Hepatocyte (in vitro differentiated cells): ENCODE measurements at places on chromosomes 2 and 18. TPM values are rescaled to one million over a fixed set of nuclear protein-coding genes. Genes with fewer than 3 reads are reported as not detected.

Gene AGXT
- 157 and 169 TPM in 2 replicates for polyA plus RNA-seq

Gene TUBB8B
- 0.24 and 0.47 TPM in 2 replicates for polyA plus RNA-seq

GRCh38 chr2:232615339-232615738 is 18.1 kb upstream of the EFHD1 start:
- no peaks in the 10 kb centered on the region for H3K4me1 ChIP-seq
- H3K27ac ChIP-seq, result no peak overlapping the region
- no peak overlapping the region for H3K4me3 ChIP-seq

DNA sequence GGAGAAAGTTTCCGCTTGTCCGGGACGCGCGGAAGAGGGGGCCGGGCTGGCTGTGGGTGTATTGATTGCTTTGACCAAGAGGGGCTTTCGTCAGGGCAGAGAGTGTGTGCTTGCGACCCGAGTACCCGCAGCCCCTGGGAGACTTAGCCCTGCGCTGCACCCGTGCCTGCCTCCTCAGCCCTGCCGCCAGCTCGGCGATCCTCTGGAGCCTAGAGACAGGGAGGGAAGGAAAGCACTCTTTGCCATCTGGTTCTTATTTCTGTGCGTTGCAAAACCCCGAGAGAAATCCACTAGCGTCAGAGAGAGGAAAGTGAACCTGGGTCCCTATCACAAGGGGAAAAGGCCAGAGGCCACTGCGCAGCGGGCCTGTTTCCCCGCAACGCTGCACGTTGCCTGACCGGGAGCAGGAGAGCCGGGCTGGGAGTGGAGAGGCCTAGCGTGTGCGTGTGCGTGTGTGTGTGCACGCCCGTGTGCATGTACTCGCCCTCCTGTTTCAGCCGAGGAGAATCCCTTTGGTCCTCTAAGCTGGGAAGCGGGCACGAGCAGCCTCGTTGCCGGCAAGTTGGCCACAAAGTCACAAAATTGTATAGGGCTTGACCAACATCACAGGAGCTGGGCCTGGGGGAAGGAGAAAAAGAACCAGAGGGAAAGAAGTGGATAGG is 1.7 kb downstream of the SIX3 start:
- peaks cover 9% of the 10 kb centered on the region for H3K4me1 ChIP-seq
- no peak overlapping the region for H3K4me3 ChIP-seq
- no peaks in the 10 kb centered on the region for H3K36me3 ChIP-seq

DNA sequence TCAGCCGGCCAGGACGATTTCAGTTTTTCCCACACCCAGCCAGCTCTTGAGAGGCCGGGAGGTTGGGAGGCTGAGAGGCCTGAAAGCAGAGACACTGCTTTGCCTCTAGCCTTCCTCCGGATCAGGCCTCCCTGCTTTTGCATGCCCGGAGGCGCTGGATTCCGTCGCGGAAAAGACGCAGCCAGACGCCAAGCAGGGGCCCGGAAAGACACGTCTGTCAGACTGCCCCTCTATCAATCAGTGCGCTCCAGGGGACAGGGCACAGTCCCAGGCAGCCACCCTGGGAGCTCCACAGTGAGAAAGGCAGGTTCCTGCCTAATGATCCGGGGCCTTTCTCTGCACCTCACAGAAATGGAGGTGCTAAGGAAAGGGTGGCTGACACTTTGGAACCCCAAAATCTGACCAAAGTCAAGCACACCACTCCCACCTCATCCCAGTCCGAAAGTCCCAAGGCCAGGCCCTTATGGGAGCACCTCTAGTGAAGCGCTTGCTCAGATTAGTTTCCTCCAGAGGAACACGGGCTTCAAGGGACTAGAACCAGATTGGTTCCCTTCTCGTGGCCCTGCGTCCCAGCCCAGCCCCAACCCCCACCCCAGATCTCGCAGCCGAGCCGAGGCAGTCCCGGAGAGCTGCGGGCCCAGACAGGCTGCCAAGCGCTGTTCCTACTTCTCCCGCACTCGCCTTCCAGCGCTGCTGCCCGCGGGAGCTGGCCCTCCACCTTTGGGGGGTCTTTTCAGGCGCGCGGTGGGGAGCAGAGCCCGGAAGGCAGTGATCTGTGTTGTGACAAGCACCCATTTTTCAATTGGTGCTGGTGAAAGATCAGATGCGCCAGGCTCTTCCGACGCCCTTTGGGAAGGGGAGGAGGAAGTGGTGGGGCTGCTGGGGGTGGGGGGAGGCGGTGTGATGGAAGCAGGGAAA is 5.0 kb downstream of the DLX1 start:
- no peak overlapping the region for H3K27ac ChIP-seq
- no peaks in the 10 kb centered on the region for H3K36me3 ChIP-seq
- H3K4me1 ChIP-seq, result peaks cover 19% of the 10 kb centered on the region

Gene AQP4
- polyA plus RNA-seq, result 4.9 and 21.6 TPM in 2 replicates

DNA sequence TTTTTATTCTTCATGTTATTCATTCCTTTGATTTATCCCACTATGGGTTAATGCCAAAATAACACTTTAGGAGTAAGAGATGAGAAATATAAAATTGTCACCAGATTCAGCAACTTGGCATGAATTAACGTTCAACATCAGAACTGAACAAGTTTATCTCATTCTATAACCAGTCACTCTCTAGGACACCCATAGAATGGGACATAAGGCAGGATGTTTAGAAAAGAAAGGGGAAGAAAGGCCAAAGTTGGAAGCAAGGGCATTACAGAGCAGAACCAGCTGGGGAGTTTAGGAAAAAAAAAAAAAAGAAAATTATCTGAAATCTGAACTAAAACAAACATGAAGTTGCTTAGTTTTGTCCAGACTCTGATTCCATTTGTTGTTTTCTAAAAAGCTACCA is 211.0 kb downstream of the PMAIP1 start:
- no peaks in the 10 kb centered on the region for H3K36me3 ChIP-seq
- no peak overlapping the region for H3K27ac ChIP-seq
- peaks cover 4% of the 10 kb centered on the region for H3K4me1 ChIP-seq
- DNase-seq, result no peak
- H3K27me3 ChIP-seq, result no peaks in the 10 kb centered on the region
- no peak overlapping the region for H3K4me3 ChIP-seq

DNA sequence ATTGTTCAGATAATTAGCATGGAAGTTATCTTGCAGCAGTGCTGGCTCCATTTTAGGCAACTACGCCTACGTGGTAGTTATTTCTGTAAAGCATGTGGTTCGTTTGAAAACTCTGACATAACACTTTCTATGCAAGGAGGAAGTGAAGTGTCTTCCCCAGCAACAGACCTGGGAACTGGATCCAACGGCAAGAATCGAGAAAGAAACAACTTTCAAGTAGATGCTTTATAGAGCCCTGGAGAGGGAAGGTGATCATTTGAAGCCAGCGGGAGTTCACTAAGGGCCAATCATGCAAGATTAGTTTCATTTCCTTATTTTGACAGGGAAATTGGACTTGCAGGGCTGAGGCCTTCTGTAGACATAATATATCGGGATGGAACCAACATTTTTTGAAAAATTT is 218.3 kb downstream of the ACKR3 start:
- no peak for DNase-seq
- H3K27ac ChIP-seq, result no peak overlapping the region
- H3K4me3 ChIP-seq, result no peak overlapping the region
- H3K36me3 ChIP-seq, result no peaks in the 10 kb centered on the region

DNA sequence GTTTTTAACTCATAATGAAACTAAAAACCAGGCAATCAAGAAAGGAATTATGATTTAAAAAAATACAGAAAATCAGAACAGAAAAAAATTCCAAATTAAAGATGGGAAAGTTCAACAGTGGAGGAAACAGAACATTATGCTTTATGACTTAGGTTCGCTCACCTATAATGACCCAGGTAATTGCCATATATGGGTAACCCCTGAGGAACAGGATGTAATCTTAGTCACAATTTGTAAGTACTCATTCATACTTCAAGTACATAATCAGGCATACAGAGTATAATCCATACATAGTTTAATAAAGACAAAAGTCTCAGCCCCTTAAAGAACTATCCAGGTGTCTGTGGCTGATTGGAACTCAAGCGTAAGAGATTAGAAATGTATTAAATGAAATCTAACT is 159.6 kb downstream of the AFF3 start:
- H3K27me3 ChIP-seq, result no peaks in the 10 kb centered on the region
- DNase-seq, result no peak

DNA sequence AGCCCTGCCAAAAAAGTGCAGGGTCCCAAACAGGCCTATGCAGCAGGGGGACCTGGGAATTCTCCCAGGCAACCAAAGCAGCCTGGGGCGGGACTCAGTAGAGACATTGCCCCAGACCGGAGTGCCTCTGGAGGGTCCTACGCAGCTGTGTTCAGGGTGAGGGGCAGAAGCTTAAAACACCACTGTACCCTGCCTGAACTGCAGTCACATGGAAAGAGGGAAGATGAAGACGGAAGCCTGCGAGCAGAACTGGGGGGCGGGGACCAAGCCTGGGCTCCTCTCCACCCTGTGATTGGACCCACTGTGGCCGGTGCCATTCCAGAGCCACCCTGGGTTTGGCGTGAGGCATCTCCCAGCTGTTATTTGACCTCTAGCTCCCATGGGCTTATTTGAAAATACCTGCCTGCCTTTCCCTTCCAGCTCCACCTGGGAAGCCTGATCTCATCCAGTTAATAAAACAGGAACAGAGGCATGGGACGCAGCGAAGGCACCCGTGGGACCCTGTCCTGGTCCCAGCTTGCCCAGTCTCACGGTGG is 183.1 kb downstream of the SMAD2 start:
- no peaks in the 10 kb centered on the region for H3K36me3 ChIP-seq
- H3K27me3 ChIP-seq, result peaks cover 5% of the 10 kb centered on the region
- no peak overlapping the region for H3K4me3 ChIP-seq
- no peak for DNase-seq

Gene LRP1B
- polyA plus RNA-seq, result 0.11 and 0.65 TPM in 2 replicates

DNA sequence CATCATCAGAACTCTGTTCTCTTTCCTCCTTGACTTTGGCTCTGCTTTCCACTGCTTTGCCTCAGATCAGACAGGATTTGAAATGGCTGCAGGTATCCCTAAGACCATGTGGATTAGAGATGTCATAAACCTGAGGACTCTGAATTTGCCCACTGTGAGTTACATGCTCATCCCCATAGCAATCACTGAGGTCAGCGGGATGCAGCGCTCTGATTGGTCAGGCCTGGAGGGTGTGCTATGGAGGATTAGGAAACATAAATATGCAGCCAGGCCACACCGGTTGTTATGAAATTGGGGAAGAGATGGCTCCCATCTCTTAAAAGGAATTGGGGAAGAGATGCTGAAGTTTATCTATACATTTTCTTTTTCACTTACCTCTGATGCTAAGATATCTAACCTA is 73.7 kb upstream of the DNAJC10 start:
- no peaks in the 10 kb centered on the region for H3K36me3 ChIP-seq
- DNase-seq, result peak; percentile 59
- H3K27ac ChIP-seq, result no peak overlapping the region
- H3K4me3 ChIP-seq, result no peak overlapping the region
- H3K4me1 ChIP-seq, result no peaks in the 10 kb centered on the region

DNA sequence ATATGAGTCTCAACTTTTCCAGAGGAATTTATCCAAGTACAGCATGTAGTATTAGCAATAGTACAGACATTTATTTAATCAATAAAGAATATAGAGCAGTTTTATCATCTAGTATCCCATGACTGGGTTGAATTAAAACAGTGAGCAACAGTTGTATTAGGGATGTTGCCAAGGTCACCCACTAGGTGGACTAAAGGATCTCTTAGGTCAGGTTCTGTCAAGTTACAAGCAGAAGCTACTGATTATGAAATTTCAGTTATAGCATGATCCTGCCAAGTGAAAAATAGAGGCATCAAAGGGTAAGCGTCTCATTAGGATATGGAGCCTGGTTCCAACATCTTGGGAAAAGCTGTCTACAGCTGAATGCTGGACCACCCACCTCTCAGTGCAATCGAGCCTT is 52.1 kb upstream of the LAPTM4A start:
- H3K36me3 ChIP-seq, result no peaks in the 10 kb centered on the region
- DNase-seq, result no peak
- H3K4me1 ChIP-seq, result no peaks in the 10 kb centered on the region
- H3K27ac ChIP-seq, result no peak overlapping the region
- no peaks in the 10 kb centered on the region for H3K27me3 ChIP-seq

Gene ALLC
- polyA plus RNA-seq, result not detected in 2 replicates

- no peak for DNase-seq
- no peaks in the 10 kb centered on the region for H3K4me1 ChIP-seq
- H3K4me3 ChIP-seq, result no peak overlapping the region
- no peaks in the 10 kb centered on the region for H3K36me3 ChIP-seq
These were observed 57.7 kb downstream of the HAUS1 start for GRCh38 chr18:46161703-46162396.

DNA sequence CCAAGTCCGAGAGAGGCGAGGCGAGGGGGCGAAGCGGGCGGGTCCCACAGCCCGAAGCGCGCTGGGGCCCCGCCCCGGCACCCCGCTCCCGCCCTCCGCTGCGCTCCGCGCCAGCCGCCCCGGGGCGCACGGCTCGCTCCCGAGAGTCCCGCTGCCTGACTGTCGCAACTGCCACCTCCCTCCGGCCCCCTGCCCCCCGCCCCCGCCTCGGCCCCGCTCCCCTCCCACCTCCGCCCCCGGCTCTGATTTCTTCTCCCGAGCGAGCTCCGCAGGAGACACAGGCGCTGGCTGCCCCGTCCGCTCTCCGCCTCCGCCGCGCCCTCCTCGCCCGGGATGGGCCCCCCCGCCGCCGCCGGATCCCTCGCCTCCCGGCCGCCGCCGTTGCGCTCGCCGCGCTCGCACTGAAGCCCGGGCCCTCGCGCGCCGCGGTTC is at the start of gene WNT6:
WNT6 (plus strand) TSS at position 250 of the 432 bp plus-strand sequence. CDS start 233 bp downstream, outside the sequence.
- H3K27me3 ChIP-seq, result peaks cover 82% of the 10 kb centered on the region
- no peaks in the 10 kb centered on the region for H3K36me3 ChIP-seq
- H3K4me1 ChIP-seq, result peaks cover 23% of the 10 kb centered on the region
- no peak within 1 kb of the TSS for H3K27ac ChIP-seq

- no peaks in the 10 kb centered on the region for H3K36me3 ChIP-seq
- no peaks in the 10 kb centered on the region for H3K4me1 ChIP-seq
- H3K27me3 ChIP-seq, result no peaks in the 10 kb centered on the region
- no peak overlapping the region for H3K27ac ChIP-seq
These were observed 40.1 kb upstream of the PLEKHM3 start for GRCh38 chr2:208065476-208065875.

DNA sequence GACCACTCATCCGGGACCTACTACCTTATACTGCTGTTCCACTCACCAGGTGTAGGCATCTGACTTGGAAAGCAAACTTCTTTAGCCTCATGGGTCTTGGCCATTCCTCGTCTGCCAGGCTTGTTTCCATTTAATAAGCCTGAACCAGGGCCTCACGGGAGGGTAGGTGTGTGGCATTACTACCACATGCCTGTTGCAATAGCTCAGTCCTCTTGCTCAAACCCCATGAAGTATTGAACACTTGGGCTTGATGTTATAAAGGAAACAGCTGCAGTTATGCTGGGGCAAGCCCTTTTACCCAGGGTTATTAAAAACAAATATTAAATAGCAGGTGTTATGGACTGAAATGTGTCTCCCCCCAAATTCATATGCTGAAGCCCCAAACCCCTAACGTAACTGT is 21.2 kb downstream of the MRPL44 start:
- no peak overlapping the region for H3K27ac ChIP-seq
- no peak for DNase-seq
- H3K4me1 ChIP-seq, result no peaks in the 10 kb centered on the region
- H3K27me3 ChIP-seq, result no peaks in the 10 kb centered on the region
